ENCODE measurements at places on chromosomes 2 and 18.
A peak's percentile ranks its signal among the peaks of the same experiment; 100 is the strongest.

DNA sequence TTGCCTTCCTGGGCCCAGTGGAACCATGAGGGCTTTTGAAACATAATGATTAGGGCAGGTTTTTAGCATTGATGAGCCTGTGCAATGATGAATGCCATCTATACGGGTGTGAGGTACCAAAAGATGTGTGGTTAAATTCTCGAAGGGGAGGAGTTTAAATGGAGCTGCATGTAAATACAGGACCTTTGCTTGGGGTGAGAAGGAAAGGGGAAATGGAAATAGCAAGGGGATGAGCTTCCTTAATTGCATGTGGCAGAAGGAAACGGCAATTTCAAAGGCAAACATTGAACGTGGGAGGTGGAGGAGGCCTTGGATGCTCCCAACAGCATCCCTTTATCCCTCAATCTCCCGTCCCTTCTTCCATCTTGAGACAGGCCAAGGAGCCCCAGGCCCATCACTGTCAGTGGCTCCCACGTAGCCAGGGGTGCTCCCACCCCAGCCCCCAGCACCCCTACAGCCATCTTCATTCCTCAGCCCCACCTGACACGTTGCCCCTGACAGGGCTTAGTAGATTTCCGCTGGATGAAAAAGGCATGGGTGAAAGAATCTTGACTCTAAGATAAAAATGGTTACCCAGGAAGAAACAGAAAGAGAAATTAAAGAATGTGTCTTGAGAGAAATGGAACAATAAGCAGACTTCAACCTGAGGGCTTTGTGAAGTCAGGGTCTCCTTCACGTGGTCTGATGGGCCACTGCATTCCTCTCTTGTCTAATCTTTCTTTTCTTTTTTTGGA is 32.5 kb downstream of the INPP5D start:
- no peak for DNase-seq

DNA sequence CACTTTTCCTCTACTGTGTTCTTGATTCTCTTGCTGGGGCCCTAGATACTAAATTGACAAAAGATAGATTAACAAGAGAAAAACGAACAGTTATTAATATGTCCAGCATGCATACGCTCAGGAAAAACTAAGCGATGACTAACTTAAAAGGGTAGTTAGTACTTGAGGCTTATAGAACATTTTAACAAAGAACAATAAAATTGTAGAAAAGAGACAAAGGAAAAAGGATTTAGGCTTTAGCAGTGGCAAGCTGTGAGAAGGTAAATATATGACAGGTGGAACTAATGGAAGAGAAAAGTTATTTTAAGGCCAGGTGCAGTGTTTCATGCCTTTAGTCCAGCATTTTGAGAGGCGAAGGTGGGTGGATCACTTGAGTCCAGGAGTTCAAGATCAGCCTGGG is 75.6 kb downstream of the MRO start:
- no peak for DNase-seq

DNA sequence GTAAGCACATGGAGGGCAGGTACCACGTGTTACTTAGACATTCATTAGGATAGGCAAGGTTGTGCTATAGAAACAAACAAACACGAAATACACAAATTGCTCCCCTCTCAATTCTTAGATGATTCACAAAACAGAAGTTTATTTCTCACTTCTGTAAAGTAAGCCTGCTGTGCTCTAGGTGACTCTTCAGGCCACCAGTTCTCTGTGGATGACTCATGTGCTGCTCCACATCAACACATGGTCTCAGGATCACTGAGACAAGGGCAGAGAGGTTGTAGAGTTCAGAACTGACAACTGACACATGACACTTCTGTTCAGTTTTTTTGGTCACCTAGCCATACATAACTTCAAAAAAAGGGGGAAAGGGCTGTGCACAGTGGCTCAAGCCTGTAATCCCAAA is 70.6 kb downstream of the DAW1 start:
- DNase-seq: no peak

- peak; percentile 10 for DNase-seq
Measured at GRCh38 chr2:101341421-101341820, 32.9 kb upstream of the RNF149 start.

GRCh38 chr2:138730497-138731030 is 49.6 kb downstream of the NXPH2 start:
- no peak for DNase-seq

DNA sequence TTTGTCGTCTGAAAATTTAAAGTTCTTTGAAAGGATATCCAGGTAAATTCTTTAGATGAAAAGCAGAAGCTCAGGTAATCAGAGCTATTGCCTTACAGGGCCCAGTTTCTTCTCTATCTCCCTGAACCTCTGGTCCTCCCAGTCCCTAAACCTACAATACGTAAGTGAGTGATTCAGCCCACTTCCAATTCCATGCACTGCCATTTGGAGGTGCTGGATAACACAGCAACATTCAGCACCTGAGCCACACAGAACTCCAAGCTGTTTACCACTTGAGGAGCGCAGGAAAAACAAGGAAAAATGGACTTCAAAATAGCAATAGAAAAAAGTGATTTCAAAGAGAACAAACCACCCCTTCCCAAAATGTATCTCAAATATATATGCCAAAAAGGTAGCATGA is 105.0 kb upstream of the DNAJC10 start:
- DNase-seq: no peak

DNA sequence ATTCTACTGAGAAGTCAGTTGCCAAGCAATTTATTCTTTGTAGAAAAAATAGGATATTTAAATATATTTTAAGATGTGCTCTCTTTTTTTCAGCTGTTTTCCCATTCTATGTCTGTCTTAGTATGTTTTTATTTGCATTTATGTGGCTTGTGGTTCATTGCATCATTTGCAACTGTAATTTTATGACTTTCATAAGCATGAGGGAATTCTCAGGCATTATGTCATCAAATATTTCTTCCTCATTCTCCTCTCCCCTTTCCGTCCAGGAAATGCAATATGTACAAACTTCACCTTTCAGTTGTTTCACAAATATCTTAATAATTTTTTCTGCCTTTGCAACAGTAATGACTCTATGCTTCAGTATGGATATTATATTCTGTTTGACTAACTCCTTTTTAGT is 560.2 kb upstream of the LRATD1 start:
- no peak for DNase-seq

- no peak for DNase-seq
Measured at GRCh38 chr2:152173831-152174230, 1.7 kb downstream of the STAM2 start.

DNA sequence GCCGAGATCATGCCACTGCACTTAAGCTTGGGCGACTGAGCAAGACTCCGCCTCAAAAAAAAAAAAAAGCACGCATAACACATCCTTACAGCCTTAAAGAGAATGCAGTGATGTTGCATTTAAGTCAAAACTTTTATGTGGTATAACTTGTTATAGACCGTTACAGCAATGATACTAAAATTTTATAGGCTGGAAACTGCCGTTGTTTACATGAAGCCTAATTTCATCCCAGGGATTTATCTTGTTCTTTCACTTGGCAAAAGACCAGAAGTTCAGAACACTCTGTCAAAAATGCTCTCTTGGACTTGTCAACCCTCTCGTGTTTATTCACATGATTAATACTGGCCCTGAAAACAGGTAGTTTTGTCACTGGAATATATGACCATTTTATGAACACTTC is 7.4 kb downstream of the GNAL start:
- no peak for DNase-seq

DNA sequence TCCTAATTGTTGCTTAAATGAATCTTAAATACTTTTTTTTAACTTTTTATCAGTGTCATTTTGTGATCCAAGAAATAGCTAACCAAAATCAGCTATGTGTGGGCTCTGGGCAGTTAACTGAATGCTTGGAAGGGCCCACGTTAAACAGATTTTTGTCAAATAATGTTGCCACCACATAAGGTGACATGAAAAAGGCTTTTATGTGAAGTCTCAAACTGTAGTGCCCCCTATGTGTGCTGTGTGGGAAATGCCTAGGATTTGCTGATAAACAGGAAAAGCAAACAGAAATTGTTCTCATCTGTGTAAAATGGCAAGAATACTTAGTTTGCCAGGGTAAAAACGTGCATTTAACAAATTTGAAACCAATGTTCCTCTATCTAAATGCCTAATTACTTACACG is 242.2 kb downstream of the ZNF516 start:
- peak; percentile 21 for DNase-seq

DNA sequence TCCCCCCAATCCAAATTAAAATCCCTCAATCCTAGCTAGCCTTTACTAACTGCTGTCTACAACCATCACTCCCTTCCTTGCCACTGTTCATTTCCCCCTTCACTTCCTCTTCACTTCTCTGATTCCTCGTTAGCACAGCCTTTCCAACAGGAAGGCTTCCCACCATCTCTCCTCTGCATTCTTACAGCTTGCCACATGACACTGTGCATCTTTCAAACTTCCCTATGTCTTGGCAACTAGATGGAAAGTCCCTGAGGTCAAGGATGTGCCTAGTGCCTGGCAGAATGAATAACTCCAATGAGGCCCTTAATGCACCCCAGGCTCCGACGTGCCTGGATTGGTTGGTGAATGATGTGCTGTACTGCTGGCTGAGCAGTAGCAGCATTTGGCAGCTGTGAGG is 15.2 kb downstream of the SAP130 start:
- DNase-seq: no peak

GRCh38 chr2:143177096-143177786 is 48.0 kb downstream of the ARHGAP15 start:
- DNase-seq: no peak

GRCh38 chr2:213834331-213834730 is 550.1 kb downstream of the SPAG16 start:
- DNase-seq: no peak

DNA sequence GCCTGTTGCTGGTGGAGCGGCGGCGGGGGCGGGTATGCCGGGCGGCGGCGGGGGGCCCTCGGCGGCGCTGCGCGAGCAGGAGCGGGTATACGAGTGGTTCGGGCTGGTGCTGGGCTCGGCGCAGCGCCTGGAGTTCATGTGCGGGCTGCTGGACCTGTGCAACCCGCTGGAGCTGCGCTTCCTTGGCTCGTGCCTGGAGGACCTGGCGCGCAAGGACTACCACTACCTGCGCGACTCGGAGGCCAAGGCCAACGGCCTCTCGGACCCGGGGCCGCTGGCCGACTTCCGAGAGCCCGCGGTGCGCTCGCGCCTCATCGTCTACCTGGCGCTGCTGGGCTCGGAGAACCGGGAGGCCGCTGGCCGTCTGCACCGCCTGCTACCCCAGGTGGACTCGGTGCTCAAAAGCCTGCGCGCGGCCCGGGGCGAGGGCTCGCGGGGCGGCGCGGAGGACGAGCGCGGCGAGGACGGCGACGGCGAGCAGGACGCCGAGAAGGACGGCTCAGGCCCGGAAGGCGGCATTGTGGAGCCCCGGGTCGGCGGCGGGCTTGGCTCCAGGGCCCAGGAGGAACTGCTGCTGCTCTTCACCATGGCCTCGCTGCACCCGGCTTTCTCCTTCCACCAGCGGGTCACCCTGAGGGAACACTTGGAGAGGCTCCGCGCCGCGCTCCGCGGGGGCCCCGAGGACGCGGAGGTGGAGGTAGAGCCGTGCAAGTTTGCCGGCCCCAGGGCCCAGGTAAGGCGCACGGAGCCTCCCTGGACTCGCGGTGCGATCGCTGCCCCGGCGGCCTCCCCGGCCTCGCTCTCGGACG is 1.0 kb downstream of the ZCCHC2 start:
- DNase-seq: no peak

DNA sequence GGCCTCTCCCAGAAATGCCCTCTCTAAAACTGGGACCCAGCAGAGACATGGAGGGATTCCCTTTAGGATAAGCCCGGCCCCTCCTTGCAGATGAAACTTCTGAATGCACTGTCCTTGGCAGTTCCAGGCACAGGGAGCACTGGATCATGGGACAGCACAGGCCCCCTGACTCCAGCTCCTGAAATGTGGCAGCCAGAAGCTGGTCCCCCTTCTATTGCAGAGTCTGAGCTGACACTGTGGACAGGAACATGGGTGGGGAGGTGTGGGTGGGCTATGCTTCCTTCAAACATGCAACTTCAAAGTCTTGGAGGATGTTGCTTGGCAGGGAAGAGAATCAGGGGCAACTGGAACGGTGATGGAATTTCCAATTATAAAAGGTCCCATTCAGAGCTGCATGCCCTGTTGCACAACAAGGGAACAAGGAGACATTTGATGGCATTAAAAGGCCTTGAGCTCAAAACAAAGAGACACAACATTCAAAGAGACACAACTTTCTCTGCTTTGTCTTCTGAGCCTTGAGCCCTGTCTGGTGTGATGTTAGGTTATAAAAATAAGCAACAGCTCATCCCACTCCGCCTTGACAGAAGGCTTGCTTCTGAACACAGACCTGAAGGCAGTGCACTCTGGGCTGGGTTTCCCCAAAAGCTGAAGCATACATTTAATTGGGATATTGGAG is 239.0 kb downstream of the OSR1 start:
- no peak for DNase-seq
